Activated T-helper 1 cell treated with anti-CD3 and anti-CD28 coated beads, Interleukin-12 subunit alpha, Interleukin-12 subunit beta, Interleukin-2, Interleukin-4 antibody, amounts not matched to agents 30 ng/mL and 10 ng/mL and 1 ng/mL, durations not matched to agents 14 hours and 24 hours and 36 hours (primary cell): ENCODE measurements at places on chromosomes 6 and 20.
A peak's percentile ranks its signal among the peaks of the same experiment; 100 is the strongest.

DNA sequence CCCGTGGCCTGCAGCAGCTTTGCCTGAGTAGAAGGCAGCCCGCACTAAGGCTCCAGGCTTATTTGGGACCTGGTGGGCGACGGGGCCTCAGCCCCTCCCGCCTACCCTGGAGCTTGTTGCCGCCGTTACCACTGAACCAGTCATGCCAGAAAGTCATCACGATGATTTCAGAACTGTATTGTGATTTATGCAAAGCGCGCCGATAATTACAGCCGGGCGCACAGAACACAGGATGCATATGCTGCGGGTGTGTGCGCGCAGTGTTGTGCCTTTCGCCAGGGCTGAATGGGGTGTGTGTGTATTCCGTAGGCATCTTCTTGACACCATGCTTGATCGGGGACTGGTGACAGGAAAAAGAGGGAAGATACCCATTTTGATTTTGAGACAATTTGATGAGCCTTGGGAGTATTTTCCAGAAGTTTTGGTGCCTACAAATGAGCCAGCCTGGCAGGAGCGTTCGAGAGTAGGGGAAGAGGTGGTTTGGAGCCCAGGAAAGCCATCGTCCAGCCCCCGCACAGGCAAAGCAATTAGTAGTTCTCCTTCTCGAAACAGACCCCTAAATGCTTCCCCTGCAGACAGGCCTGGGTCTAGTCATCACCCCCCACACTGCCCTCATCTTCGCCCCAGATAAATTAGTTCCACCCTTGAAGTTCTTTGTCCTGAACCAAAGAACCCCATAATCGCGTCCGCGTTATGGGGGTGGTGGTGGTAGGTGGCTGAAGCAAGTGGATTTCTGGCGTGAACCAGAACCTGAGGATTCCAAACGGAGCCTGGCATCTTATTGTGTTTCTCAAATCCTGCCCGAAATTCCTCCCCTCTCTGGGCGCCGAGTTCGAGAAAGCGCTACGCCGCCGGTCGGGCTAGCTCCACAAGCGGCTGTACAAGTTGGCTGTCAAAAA, 1.9 kb upstream of the NR2E1 start:
- H3K36me3 ChIP-seq = peaks cover 2% of the 10 kb centered on the region
- H3K27me3 ChIP-seq = peaks cover 88% of the 10 kb centered on the region
- DNase-seq = no peak
- peaks cover 18% of the 10 kb centered on the region for H3K4me1 ChIP-seq
- H3K4me3 ChIP-seq = no peak overlapping the region

- H3K4me3 ChIP-seq = no peak overlapping the region
- H3K4me1 ChIP-seq = peaks cover 37% of the 10 kb centered on the region
- H3K36me3 ChIP-seq = peaks cover 1% of the 10 kb centered on the region
- peaks cover 2% of the 10 kb centered on the region for H3K27me3 ChIP-seq
- H3K27ac ChIP-seq = no peak overlapping the region
Measured at GRCh38 chr6:14380086-14380820, 262.7 kb downstream of the CD83 start.

- H3K27ac ChIP-seq = peak overlapping the region; percentile 88
- DNase-seq = no peak
- H3K36me3 ChIP-seq = peaks cover 2% of the 10 kb centered on the region
- H3K4me3 ChIP-seq = no peak overlapping the region
Measured at GRCh38 chr6:11460837-11461661, 76.5 kb upstream of the TMEM170B start.

GRCh38 chr6:21692721-21693120, 99.2 kb downstream of the SOX4 start:
- DNase-seq = no peak
- no peaks in the 10 kb centered on the region for H3K4me1 ChIP-seq
- no peaks in the 10 kb centered on the region for H3K27me3 ChIP-seq

- no peak overlapping the region for H3K27ac ChIP-seq
- peaks cover 3% of the 10 kb centered on the region for H3K27me3 ChIP-seq
- no peaks in the 10 kb centered on the region for H3K4me1 ChIP-seq
- no peak overlapping the region for H3K4me3 ChIP-seq
- no peak for DNase-seq
Measured at GRCh38 chr6:2710412-2710811, 40.3 kb downstream of the MYLK4 start.

DNA sequence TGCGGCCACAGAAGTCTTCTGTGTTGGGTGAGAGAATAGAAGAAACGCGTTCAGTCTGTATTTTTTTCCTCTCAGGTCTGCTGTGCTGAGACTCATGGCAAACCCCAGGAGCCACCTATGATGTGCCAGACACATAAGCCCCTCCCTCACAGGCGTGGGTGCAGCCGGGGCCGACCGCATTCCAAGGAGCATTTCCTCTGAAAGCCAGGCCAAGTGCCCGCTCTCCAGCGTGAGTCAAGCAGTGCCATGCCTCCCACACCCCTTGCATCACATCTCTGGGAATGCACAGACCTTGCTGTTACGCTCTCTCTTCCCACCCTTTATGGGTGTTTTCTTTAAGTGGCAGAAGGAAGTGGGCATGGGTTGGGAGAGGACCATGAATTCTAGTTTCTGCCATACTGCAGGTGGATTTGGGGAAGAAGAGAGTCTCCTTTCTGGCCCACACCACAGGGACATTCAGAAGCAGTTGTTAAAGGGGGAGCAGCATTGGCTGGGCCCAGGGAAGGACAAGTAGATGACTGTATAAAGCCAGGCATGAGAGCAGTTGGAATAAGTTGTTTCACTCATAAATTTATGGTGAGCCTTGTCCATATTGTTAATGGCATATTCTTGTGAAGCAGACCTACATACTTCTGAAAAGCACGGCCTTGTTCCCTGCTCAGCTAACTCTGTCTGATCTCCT, 37.1 kb upstream of the TFAP2A start:
- H3K4me3 ChIP-seq = no peak overlapping the region
- no peaks in the 10 kb centered on the region for H3K36me3 ChIP-seq
- no peaks in the 10 kb centered on the region for H3K4me1 ChIP-seq
- peaks cover 13% of the 10 kb centered on the region for H3K27me3 ChIP-seq
- DNase-seq = no peak

- no peak overlapping the region for H3K27ac ChIP-seq
- H3K4me3 ChIP-seq = no peak overlapping the region
- H3K27me3 ChIP-seq = no peaks in the 10 kb centered on the region
- H3K36me3 ChIP-seq = peaks cover 60% of the 10 kb centered on the region
Measured at GRCh38 chr20:3911956-3912355, 22.8 kb downstream of the PANK2 start.

DNA sequence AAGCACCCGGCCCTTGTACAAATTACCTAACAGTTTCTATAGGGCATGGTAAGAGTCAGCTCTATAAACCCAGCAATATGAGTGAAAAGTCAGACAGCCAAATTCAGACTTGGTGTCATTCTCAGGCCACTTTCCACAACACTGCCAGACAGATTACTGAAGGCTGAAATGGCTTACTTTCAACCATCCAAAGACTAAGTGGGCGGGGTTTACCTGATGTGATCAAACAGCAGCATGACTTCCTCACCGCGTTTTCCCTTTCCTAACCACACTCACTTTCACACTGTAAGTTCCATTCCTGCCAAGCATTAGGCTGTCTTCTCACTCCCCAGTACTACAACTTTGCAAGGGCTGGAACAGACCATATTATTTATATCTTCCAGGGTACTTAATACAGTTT, 85.9 kb downstream of the SMLR1 start:
- no peak overlapping the region for H3K4me3 ChIP-seq
- H3K4me1 ChIP-seq = peaks cover 10% of the 10 kb centered on the region
- no peaks in the 10 kb centered on the region for H3K36me3 ChIP-seq
- no peak overlapping the region for H3K27ac ChIP-seq

GRCh38 chr20:4443016-4443415, 278.7 kb upstream of the PRND start:
- peaks cover 7% of the 10 kb centered on the region for H3K27me3 ChIP-seq
- H3K4me1 ChIP-seq = no peaks in the 10 kb centered on the region
- no peak overlapping the region for H3K4me3 ChIP-seq
- no peak for DNase-seq
- H3K36me3 ChIP-seq = no peaks in the 10 kb centered on the region

GRCh38 chr20:5327356-5327755, 10.6 kb upstream of the PROKR2 start:
- DNase-seq = no peak
- no peak overlapping the region for H3K4me3 ChIP-seq
- no peaks in the 10 kb centered on the region for H3K36me3 ChIP-seq

DNA sequence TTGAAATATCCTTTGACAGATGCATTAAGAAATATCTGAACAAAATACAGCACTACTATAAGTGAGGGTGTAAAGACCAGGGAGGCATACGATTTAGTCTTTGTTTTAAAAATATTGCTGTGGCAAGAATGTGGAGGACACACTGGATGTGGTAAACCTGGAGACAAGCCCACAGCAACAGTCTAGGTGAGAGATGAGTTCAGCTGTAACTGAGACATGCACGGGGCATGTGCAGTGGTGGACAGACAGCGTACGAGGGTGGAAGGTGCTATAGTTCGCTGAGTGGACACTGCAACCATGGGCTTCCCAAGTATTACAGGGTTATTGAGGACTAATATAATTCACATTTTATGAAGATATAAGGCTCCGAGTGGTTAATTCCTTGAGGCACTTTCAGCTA, 1.8 kb downstream of the NANP start:
- peaks cover 11% of the 10 kb centered on the region for H3K36me3 ChIP-seq
- peaks cover 39% of the 10 kb centered on the region for H3K4me1 ChIP-seq
- peak overlapping the region; percentile 91 for H3K4me3 ChIP-seq
- H3K27me3 ChIP-seq = peaks cover 4% of the 10 kb centered on the region

DNA sequence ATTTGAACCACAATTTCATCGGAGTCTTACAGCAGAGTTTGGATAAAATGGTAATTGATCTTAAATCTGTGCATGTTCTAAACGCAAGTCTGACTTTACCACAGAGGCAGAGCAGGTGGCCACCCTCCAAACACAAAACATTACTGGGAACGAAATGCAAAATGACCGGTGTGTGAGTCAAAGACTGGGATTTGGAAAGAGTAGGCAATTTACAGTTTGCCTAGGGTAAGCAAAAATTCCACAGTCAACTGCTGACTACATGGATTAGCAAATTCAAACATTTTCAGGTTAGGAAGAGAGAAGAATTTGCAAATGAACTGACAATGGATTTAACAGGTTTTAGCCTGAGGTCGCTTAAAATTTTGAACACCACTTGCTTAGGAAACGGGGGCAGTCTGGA, 444.4 kb downstream of the HDGFL1 start:
- H3K27ac ChIP-seq = no peak overlapping the region
- no peaks in the 10 kb centered on the region for H3K4me1 ChIP-seq
- no peaks in the 10 kb centered on the region for H3K36me3 ChIP-seq
- H3K27me3 ChIP-seq = no peaks in the 10 kb centered on the region
- DNase-seq = no peak
- H3K4me3 ChIP-seq = no peak overlapping the region

- H3K4me1 ChIP-seq = no peaks in the 10 kb centered on the region
- no peaks in the 10 kb centered on the region for H3K27me3 ChIP-seq
- H3K4me3 ChIP-seq = no peak overlapping the region
- no peaks in the 10 kb centered on the region for H3K36me3 ChIP-seq
- no peak for DNase-seq
Measured at GRCh38 chr6:74434171-74434570, 738.2 kb downstream of the CD109 start.

GRCh38 chr6:33451606-33452005, 2.8 kb upstream of the ZBTB9 start:
- H3K27ac ChIP-seq = no peak overlapping the region
- peaks cover 40% of the 10 kb centered on the region for H3K36me3 ChIP-seq
- no peak overlapping the region for H3K4me3 ChIP-seq
- H3K4me1 ChIP-seq = peaks cover 29% of the 10 kb centered on the region

DNA sequence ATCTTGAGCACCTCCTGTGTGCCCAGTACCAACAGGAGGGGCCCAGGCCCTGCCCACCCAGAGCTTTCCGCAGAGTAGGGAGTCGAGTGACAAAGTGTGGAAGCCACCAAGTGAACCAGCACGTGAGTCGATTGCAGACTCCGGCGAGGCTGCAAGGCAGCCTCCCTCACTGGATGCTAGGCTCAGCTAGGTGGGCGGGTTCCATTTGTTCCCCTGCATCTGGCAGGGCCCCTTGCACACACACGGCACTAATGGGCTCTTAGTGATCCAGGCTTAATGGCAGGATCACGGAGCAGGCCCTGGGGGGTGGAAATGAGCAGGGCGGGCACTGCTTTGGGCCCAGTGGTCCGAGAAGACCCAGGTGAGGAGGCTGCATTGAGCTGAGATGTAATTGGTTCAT, 140.4 kb downstream of the PHACTR3 start:
- H3K36me3 ChIP-seq = no peaks in the 10 kb centered on the region
- H3K4me1 ChIP-seq = no peaks in the 10 kb centered on the region
- no peak for DNase-seq

GRCh38 chr20:25251558-25251957, 3.7 kb downstream of the PYGB start:
- no peak for DNase-seq
- peaks cover 42% of the 10 kb centered on the region for H3K4me1 ChIP-seq
- H3K4me3 ChIP-seq = no peak overlapping the region

DNA sequence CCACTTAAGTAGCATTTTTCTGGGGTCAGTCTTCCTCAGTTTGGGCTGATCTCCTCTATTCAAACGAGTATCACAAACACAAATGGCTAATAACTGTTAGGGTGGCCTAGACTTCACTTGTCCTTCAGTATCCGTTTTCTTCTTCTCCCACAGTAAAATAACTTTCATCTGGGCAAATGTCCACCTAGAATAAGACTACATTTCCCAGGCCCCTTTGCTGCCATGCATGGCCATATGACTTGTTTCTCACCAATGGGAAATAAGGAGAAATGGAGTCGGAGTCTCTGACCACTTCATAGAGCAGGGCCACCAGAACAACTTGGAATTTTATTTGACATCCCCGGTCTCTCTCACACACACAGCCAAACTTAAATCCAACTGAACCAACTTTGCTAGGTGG, 51.4 kb downstream of the SULF2 start:
- peaks cover 8% of the 10 kb centered on the region for H3K4me1 ChIP-seq
- no peaks in the 10 kb centered on the region for H3K36me3 ChIP-seq
- DNase-seq = no peak
- H3K27me3 ChIP-seq = peaks cover 3% of the 10 kb centered on the region
- H3K27ac ChIP-seq = no peak overlapping the region

- no peak overlapping the region for H3K27ac ChIP-seq
- DNase-seq = no peak
- no peak overlapping the region for H3K4me3 ChIP-seq
- no peaks in the 10 kb centered on the region for H3K36me3 ChIP-seq
Measured at GRCh38 chr6:151263967-151264366, 24.2 kb downstream of the AKAP12 start.

DNA sequence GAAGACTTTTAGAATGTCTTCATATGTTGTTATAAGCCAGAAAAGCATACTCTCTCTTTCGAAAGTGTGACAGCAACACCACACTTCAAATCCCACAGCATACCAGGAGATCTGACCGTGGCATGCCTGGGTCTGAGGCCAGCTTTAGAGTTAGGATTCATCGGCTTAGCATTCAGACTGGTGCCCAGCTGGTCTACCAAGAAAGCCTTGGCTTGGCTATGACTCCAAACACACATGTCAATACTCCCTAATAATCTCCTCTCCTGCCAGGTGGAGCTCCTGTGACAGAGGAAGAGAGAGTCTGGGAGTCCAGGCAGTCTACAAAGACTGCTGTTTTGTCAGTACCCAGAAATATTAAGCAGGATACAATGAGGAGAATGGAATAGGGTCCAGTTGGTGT, 77.1 kb upstream of the MAN1A1 start:
- H3K27me3 ChIP-seq = peaks cover 5% of the 10 kb centered on the region
- DNase-seq = no peak
- no peaks in the 10 kb centered on the region for H3K36me3 ChIP-seq
